ENCODE measurements at places on chromosomes 7 and 10. TPM values are rescaled to one million over a fixed set of nuclear protein-coding genes. Genes with fewer than 3 reads are reported as not detected.
A peak's percentile ranks its signal among the peaks of the same experiment; 100 is the strongest.

The ZP3 gene
- 26.6 TPM for total RNA-seq

The MEOX2 gene
- total RNA-seq = not detected

GRCh38 chr10:35425595-35425994 is 89.3 kb downstream of the CCNY start:
- no peak for DNase-seq

- DNase-seq = no peak
Observed at GRCh38 chr7:32677593-32677992, 182.3 kb downstream of the AVL9 start.

DNA sequence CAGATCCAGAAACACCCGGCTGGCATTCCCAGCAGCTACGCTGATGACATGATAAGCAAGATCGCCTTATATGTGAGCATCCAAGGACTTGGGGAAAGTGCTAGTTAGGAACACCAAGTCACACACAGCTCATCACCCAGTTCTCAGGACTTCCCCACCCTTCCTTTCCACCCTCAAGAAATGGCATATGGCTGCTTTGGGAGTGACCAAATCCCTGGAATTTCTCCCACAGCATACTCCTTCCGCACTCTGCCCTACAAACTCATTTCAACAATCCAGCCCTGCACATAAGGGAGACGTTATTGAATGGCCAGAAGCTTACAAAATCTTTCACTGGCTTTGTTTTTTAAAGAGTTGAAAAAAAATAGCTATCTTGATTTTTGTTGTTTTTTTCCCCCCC is 4.2 kb downstream of the ITIH5 start:
- DNase-seq = no peak

- DNase-seq = no peak
Observed at GRCh38 chr7:16583834-16584233, 57.2 kb downstream of the LRRC72 start.

DNA sequence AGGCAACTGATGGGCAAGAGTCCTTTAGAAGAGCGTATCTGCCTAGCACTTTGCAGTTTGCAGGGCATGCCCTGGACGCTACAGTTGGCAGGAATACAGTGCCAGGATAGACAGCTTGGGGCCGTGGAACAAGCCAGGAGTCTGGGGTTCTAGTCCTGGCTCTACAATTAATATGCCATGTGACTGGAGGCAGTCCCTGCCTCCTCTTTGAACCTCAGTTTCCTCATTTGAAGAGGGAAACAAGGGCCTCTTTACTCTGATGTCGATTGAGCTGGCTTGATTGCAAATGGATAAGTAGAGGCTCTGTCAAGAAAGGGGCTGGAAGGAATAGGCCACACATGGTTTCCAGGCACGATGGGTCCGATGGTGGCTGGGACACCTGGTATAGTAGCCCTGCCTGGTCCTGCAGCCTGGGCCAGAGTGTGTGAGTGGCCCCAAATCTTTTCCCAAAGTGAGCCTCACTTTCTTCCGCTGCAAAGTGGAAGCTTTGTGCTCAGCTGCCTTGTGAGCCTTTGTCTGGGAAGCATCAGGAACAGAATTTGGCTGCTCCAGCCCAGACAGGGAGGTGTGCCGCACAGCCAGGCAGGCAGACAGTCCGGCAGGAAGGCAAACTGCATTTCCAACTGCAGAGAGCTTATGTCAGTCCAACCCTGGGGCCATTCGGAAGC is 111.4 kb upstream of the PPIF start:
- no peak for DNase-seq

The IKZF1 gene
- total RNA-seq = 226 TPM

The ADIRF gene
- total RNA-seq = not detected

DNA sequence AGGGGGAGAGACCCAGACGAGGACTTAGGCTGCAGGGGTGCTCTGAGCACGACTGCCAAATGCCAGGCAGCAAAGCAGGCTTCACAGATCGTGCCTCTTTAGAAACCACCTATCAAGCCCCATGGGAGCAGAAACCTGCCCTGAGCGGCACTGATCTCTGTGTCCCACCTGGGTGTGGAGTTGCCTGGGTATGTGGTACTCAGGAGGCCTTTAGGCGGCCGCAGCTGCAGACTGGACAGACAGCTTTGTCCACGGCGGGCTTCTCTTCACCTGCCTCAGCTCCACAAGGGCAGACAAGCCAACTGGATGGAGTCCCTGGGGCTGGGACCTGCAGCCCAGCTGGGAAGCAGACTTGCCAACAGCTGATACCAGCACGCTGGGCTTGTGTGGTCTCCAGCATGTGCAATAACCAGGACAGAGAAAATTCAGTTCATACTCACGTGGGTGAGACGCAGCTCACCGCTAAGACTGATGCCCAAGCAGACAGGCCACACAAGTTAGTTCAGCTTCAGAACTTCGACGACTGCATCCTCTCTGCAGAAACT is 163.2 kb downstream of the EBF3 start:
- no peak for DNase-seq

GRCh38 chr7:121049028-121049791 is 60.7 kb downstream of the CPED1 start:
- no peak for DNase-seq

The HYAL4 gene
- total RNA-seq = not detected

DNA sequence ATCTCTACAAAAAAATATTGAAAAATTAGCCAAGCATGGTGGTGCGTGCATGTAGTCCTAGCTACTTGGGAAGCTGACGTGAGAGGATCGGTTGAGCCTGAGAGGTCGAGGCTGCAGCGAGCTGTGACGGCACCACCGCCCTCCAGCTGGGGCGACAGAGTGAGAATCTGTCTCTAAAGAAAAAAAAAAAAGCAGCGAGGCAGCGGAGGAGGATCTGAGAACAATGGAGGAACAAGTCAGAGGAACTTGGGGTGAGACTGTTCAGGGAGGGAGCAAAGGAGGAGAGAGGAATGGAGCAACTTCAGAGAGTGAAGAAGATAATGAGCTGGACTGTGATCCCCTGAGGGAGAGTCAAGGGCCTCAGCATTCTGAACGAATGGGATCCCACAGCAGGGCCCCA is 85.4 kb downstream of the MKX start:
- no peak for DNase-seq

DNA sequence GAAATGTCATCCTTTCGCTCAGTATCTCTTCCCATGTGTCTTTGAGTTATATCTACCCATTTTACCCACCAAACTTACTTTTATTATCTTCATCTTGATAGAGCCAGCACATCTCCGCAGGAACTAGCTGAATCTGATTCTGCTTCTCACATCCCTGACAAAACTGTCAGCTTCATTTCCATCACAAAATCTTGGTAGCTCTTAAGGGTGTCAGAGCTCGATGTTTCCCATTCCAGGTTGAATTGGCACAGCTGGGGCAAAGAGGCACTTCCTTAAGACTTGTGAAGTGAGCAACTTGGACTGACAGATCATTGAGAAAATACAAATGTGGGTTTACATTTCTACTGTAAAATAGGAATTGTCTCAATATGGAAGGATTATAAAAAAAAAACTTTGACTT is 434.5 kb downstream of the SUGCT start:
- DNase-seq = no peak

- peak; percentile 54 for DNase-seq
Observed at GRCh38 chr7:141072548-141073172, 1.2 kb upstream of the TMEM178B start.

The MMD2 gene
- total RNA-seq = not detected

GRCh38 chr10:20256969-20257368 is 440.7 kb downstream of the PLXDC2 start:
- DNase-seq = no peak

DNA sequence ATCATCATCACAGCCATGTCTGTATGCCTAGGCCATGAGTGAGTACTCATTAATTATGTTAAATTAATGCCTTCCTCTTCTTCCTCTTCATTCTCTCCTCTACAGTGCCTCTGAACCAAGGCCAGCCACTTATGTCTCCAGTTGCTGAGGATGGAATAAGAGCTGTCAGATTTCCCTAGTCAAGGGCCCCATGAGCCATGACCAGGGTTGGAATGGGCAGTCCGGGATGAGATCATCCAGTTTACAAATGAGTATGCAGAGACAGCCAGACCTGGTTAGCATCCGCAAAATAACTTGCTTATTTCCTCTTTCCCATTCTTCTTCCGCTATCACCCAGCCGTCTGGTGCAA is 342.7 kb downstream of the GRID1 start:
- DNase-seq = no peak

GRCh38 chr7:1078985-1079384 is 8.9 kb upstream of the GPER1 start:
- no peak for DNase-seq

The AOAH gene
- total RNA-seq = 0.67 TPM

The CLDN3 gene
- total RNA-seq = not detected

DNA sequence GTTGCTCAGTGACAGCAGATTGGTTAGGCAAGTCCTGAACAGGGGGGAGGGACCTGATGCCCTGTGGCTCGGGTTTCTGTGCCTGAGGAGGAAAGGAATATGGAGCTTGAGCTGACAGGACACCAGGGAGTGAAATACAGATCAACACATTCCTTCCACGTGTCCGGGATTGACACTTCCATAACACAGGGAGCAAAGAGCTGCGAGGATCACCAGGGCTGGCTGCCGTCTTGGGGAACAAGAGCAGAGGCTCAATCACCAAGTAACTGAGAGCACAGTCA is 36.7 kb upstream of the EFCAB10 start:
- no peak for DNase-seq

DNA sequence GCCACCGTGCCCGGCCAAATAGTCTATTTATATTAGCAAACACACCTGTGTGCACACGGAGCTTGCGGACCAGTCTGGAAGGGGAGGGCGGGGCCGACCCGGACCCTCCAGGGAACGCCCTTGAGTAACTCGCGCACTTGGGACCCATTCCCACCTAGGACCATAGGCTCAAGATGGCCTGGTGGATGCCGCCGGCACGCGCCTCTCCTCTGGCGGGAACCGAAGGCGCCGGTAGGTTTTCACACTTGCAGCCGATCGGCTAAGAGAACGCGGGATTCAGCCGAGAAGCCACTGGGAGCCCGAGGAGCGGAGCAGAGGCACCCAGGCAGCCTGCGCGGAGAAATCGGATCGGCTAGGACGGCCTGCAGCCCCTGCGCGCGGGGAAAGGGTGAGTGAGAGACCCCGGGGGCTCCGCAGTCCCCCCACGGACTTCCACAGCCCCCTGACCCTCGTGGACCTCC is 18.9 kb downstream of the IFT22 start:
- no peak for DNase-seq

The CPA2 gene
- total RNA-seq = not detected

The DPYSL4 gene
- 14.1 TPM for total RNA-seq

DNA sequence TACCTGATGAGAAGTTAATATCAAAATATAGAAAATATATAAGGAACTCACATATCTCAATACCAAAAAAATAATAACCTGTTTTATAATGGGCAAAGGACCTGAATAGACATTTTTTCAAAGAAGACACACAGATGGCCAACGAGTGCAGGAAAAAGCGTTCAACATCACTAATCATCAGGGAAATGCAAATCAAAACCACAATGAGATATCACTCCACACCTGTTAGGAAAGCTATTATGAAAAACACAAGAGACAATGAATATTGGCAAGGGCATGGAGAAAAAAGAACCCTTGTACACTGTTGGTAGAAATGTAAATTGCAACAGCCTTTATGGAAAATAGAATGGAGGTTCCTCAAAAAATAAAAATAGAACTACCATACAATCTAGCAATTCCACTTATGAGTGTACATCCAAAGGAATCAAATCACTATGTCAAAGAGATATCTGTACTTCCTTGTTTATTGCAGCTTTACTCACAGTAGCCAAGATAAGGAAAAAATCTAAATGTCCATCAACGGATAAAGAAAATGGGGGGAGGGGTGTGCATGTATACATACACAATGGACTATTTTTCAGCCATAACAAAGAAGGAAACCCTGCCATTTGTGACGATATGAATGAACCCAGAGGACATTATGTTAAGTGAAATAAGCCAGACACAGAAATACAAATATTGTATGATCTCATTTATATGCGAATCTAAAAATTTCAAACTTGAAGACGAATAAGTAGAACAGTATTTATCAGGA is 3.6 kb upstream of the ALOX5 start:
- no peak for DNase-seq

The WDR86 gene
- not detected for total RNA-seq

The LGI1 gene
- not detected for total RNA-seq

DNA sequence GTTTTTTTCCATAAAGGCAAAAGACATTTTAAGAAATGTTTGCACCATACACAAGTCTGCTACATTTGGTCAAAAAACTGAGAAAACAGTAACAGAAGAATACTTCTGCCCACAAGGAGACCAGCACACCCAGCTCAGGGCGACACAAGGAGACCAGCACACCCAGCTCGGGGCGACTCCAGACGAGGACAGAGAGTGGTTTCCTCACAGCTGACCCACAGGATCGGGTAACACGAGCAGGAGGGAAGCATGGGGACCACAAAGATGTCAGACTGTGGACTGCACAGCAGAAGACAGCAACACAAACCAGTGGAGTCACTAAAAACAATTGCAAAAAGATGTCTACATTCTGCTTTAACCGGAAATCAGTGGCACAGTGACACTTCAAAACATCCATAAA is 237.6 kb downstream of the DIP2C start:
- no peak for DNase-seq

- no peak for DNase-seq
Observed at GRCh38 chr10:31606841-31607240, 287.8 kb downstream of the ZEB1 start.

GRCh38 chr7:65295409-65295808 is 78.2 kb upstream of the ZNF92 start:
- no peak for DNase-seq

GRCh38 chr10:96588616-96589419 is 2.0 kb upstream of the TM9SF3 start:
- DNase-seq = peak; percentile 60

DNA sequence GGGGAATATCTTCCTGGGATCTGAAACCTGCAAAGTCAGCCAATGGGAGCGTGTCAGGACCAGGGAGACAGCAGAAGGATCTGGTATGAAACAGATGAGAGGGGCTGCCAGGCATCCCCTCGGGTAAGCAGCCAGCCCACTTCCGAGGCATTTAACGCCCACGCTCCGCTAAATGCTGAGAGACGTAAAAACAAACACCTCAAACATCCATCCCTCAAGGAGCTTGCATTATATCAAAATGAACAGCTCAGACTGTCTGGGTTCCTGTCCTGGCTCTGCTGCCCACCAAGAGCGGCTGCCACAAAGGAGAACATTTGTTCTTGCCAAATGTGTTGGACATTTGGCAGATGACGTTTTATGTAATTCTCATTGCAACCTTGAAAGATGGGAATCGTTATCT is 7.0 kb upstream of the SERPINE1 start:
- DNase-seq = no peak

- no peak for DNase-seq
Observed at GRCh38 chr10:117449636-117450035, 74.4 kb upstream of the PDZD8 start.
